ENCODE measurements at places on chromosomes 16 and 17.

DNA sequence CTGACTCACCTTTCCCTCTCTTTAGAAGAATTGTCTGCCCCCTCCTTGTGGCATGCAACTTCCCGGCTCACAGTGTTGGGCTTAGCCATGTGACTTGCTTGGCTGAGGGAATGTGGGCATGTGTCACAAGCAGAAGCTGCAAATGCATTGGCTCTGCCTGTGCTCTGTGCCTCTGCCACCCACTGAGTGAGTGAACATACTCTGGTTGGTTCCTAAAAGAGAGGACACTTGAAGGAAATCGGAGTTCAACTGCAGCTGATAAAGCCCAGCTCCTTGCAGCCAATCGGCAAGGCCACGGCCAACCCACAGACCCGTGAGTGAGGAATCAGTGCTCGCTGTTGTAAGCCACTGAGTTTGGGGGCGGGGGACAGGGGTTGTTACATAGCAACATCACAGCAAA is 10.9 kb upstream of the GINS2 start:
- DNase-seq, result no peak

GRCh38 chr17:75877752-75878173 is 618 bp downstream of the TRIM47 start:
- DNase-seq, result no peak

- DNase-seq, result no peak
Observed at GRCh38 chr16:24939738-24940137, 75.4 kb downstream of the ARHGAP17 start.

- no peak for DNase-seq
Observed at GRCh38 chr16:68713361-68713760, 23.7 kb upstream of the CDH1 start.

- peak; percentile 90 for DNase-seq
Observed at GRCh38 chr17:36901506-36901905, 35.8 kb upstream of the LHX1 start.

- peak; percentile 27 for DNase-seq
Observed at GRCh38 chr17:47785538-47786123, 36.0 kb downstream of the OSBPL7 start.

- DNase-seq, result no peak
Observed at GRCh38 chr17:66578781-66579489, 256.0 kb upstream of the CACNG5 start.

DNA sequence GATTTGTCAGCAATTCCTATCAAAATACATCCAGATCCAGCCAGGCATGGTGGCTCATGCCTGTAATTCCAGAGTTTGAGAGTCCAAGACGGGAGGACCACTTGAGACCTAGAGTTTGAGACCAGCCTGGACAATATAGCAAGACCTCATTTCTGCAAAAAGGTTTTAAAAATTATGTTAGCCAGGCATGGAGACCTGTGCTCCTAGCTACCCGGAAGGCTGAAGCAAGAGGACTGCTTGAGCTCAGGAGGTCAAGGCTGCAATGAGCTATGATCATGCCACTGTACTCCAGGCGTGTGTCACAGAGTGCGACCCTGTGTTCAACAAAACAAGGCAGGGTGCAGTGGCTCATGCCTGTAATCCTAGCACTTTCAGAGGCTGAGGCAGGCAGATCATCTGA is 215.2 kb downstream of the CPPED1 start:
- DNase-seq, result no peak

DNA sequence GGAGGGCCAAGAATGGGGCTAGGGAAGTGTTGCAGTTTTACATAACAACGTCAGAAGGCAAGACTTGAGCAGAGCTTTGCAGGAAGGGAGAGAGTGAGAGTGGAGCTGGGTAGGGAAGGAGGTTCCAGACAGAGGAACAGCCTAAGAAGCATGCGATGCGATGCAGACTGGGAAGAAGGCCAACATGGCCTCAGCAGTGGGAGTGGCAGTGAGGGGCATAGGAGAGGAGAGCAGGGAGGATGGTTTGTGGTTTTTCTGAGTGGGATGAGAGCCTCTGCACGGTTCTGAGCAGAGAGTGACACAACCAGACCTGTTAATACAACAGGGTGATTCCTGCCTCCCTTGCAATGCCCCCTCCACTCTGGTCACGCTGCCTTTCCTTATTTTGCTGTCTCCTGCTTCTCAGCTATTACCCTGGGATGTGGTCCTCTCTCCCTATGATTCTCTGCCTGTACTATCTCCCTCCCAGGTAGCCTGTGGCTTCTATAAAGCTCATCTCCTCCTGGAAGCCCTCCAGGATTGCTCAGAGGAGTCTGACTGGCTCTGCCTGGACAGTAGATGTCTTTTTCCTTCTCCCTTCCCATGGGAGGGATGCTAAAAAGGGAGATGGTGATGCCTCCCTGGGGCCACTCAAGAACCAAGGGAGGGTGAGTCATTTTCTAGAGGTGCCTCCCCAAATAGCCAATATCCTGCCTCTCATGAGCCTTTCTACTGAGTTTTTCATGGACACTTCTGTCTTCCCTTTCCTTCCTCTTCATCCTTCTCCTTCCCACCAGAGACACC is 38.7 kb upstream of the NGFR start:
- DNase-seq, result peak; percentile 94

DNA sequence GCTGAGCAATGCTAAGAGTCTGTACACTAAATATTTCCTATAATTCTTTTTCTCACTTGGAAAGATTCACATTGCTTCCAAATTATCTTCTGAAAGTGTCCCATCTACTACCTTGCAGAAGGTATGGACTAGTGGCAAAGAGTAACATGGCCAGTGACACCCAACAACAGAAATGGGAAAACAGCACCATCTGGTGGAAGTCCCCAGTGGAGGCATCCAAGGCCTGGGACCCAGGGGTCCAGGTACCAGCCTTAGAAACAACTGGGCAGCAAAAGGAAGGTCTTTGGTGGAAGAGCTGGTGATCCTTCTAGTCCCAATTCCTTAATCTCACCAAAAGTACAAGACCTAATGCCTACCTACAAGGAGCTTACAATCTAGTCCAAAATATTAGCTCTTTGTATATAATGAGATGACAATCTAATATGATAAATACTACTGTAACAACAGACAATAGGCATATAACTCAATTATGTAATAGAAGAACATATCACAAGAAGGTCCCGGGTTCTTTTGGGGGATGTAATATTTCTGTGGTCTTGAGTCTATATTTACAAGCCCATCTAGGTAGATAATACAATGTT is 55.3 kb downstream of the SKAP1 start:
- DNase-seq, result no peak

GRCh38 chr16:25413975-25414374 is 156.3 kb upstream of the ZKSCAN2 start:
- DNase-seq, result peak; percentile 13

- no peak for DNase-seq
Observed at GRCh38 chr16:57178793-57179212, 7.0 kb downstream of the PSME3IP1 start.

Measured in fibroblast of skin of abdomen (primary cell).